Stomach (tissue), 19 donors: ENCODE measurements at places on chromosomes 3 and 15. TPM values are rescaled to one million over a fixed set of nuclear protein-coding genes. Genes with fewer than 3 reads are reported as not detected.

GRCh38 chr3:174986685-174987084, 127.6 kb downstream of the NAALADL2 start:
- DNase-seq: no peak

DNA sequence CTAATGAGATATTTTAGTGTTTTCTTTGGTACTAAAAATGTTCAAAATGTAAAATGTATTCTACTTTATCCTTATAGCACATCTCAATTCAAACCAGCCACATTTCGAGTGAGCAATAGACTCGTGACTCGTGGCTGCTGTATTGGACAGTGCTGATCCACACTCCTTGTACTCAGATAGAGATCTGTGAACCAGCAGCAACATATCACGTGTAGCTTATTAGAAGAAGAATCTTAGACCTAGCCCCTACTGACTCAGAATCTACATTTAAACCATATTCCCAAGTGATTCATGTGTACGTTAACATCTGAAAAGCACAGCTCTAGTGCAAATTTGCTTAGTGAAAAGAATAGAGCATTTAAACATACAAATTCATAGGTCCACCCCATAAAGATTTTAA, 130.9 kb downstream of the IL1RAP start:
- DNase-seq: no peak

DNA sequence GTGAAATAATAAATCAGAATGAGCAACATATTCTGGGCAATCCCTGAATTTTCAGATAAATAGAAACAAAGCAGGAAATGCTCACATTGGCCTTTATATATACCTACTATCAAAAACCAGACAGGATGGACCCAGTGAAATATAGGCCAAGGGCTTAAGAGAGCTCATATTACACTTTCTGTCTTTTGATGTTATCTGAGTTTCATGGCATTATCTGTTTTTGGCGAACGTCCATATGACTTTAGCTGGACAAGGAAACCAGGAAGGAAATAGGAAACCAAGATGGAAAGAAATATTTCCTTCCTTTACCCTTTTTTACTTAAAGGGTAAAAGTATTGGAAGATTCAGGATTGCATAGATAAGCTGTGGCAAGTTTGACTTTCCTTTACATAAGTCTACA, 274.8 kb downstream of the THSD4 start:
- no peak for DNase-seq

The GLDN gene
- total RNA-seq: 2.0 TPM

The MCF2L2 gene
- not detected for total RNA-seq

The FGD5 gene
- 13.3 TPM for total RNA-seq
